ENCODE measurements at places on chromosomes 3 and 15.

DNA sequence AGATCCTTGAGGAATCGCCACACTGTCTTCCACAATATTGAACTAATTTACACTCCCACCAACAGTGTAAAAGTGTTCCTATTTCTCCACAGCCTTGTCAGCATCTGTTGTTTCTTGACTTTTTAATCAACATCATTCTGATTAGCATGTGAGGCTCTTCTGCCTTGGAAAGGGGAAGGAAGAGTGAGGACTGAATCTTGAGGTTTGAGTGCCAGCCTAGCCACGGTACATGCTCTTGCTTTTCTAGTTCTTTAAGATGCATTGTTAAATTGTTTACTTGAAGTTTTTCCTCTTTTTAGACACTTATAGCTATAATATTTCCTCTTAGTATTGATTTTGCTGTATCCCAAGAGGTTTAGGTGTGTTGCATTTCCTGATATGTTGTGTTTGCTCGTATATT is 596.1 kb downstream of the OTOL1 start:
- no peak for DNase-seq

- DNase-seq = no peak
These were observed 38.1 kb upstream of the PTX3 start for GRCh38 chr3:157398598-157398997.

GRCh38 chr3:172309741-172310427 is 138.4 kb downstream of the GHSR start:
- DNase-seq = no peak

DNA sequence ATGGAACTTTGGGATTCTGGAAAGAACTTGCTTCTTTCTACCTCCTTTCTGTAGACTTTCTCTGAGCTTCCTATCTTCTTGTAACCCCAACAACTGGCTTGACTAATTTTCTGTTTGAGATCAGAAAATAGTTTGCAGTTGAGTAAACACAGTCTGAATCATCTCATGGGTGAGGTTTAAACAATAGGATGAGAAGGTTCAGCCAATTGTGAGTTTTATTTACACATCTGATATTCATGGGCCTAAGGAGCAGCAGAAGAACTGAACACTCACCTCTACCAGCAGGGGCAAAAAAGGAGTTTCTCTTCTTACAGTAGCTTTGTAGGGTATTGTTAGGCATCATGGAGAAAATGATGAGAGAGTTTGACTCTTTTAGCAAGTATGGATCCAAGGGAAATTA is 54.2 kb downstream of the DTWD1 start:
- DNase-seq = no peak

GRCh38 chr3:157300981-157301663 is 135.5 kb upstream of the PTX3 start:
- DNase-seq = no peak

GRCh38 chr3:69164296-69164695 is 41.9 kb upstream of the LMOD3 start:
- no peak for DNase-seq

GRCh38 chr3:22593638-22594037 is 609.5 kb upstream of the UBE2E2 start:
- DNase-seq = no peak

DNA sequence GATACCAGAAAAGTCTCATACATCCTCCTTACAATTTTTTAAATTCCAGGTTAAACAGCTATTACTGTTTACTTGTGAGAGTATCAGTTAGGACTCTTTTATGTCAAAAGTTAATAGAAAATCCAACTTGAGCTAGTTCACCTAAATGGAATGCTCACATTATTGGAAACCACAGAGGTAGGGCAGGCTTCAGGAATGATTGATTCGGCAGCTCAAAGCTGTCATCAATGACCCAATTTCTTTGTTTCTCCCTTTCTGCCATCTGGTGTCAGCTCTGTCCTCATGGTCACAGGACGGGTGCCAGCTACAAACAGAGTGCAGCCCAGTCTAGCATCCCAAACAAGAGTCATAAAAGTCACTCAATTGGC is 32.2 kb downstream of the CFAP20DC start:
- DNase-seq = no peak

DNA sequence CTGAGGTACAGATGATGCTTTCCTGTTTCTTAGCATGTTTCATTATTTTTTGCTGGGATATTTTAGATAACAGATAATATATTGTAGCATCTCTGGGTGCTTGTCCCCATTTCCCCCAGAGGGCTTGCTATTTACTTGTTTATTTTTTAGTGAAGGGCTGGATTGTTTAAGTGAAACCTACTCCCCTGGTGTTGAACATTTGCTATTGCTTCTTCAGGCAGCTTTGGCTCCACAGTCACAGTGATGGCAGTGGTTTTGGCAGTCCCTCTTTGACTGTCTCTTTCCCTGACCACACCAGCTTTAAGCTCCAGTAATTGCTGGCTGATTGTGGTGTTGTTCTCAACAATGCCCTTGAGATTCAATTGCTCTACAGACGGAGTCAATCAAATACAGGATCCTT is 128.9 kb downstream of the KLF13 start:
- DNase-seq = no peak

DNA sequence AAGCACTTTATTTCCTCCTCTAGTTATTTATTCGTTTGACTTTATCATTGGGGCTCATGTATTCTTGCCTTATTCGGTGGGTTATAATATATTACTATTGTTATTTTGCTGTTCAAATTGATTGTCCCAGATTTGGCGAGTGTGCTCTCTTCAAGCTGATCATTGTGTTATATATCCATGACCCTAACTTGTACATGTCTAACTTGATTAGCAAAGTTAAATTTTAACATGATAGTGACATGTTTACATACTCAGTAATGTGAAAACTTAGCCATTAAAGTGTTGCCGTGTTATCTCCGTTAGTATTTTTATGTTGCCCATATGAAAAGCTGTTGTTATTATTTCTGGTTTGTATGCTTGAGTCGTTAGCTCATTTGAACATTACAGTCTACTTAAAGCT is 327.9 kb downstream of the PTPRG start:
- DNase-seq = no peak

DNA sequence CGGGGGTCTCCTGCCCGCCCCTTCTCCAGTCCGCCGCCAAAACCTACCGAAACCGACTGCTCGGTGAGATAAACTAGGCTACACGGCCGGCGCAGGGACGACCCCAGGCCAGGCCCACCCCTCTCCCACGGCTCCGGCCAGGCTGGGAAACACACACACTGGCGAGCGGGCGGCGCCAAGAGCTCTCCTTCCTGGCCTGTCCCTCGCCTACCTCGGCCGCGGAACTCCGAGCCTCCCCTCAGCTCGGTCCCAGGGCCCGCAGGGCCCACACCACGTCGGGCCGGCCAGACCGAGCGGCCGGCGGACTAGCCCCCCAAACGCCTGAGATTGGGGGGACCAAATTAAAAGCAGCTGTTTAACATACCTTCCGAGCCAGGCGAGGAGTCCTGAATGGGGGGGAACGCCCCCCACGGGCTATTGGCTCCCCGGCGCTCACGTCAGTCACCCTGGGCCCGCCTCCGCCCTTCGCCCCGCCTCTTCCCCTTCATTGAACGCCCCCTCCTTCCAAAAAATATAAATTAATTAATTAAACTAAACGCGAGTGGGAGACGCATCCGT is 4.0 kb upstream of the SIN3A start:
- peak; percentile 41 for DNase-seq

- DNase-seq = no peak
These were observed 117.2 kb downstream of the GOLIM4 start for GRCh38 chr3:167978486-167978885.

DNA sequence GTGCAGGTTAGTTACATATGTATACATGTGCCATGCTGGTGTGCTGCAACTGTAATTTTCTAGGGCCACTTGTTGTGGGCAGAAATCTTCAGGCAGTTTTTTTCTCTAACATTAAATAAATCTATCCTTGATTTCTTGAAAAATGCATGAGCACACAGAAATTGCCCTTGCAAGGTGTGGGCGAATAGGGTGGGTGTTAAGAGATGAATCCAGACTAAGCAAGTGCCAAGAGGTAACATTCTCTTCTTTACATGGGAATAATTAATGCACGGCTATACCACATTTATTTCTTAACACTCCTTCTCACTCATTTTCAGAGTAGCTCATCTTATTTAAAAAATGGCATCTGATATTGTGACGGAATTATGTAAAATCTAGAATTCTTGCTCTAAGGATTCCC is 719.6 kb downstream of the AGBL1 start:
- no peak for DNase-seq

DNA sequence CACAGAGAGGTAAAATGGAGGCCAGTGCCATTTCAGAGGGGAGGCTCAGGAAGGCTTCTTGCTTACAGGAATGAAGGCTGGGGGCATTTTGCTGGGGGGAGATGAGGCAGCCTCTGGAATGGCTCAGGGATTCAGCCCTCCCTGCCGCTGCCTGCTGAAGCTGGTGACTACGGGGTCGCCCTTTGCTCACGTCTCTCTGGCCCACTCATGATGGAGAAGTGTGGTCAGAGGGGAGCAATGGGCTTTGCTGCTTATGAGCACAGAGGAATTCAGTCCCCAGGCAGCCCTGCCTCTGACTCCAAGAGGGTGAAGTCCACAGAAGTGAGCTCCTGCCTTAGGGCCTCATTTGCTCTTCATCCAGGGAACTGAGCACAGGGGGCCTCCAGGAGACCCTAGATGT is 39.9 kb downstream of the MESD start:
- no peak for DNase-seq

GRCh38 chr3:69439643-69440270 is 53.9 kb upstream of the FRMD4B start:
- DNase-seq = no peak

GRCh38 chr3:71523628-71524027 is 59.9 kb downstream of the FOXP1 start:
- no peak for DNase-seq

- no peak for DNase-seq
These were observed 55.6 kb upstream of the LRTM1 start for GRCh38 chr3:54983266-54984099.

DNA sequence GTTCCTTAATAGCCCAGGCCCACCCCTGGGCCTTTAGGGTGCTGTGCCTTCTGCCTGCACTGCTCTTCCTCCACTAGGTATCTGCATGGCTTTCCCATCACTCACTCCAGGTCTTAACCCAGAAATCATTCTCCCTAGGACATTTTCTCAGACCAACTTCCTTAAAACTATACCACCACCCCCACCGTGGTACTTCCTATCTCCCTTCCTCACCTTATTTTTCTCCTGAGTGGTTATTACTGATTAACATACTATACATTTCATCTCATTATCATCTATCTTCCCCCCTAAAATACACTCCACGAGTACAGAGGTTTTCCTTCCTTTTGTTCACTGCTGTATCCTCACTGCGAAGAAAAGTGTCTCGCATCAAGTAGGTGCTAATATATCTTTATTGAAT is 115.2 kb downstream of the ANO10 start:
- DNase-seq = no peak

DNA sequence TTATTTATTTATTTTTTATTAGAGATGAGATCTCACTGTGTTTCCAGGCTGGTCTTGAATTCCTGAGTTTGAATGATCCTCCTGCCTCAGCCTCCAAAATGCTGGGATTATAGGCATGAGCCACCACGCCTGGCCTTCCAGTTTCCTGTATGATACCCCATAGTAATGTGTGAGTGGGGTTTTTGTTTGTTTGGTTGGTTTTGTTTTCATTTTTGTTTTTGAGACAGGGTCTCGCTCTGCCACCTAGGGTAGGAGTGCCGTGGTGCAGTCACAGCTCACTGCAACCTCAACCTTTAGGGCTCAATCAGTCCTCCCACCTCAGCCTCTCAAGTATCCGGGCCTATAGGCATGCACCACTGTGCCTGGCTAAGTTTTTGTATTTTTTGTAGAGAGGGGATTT is 30.9 kb downstream of the GOLM2 start:
- DNase-seq = no peak

- no peak for DNase-seq
These were observed 43.5 kb upstream of the BDH1 start for GRCh38 chr3:197599089-197599765.

GRCh38 chr3:171323938-171324536 is 136.2 kb downstream of the TNIK start:
- peak; percentile 77 for DNase-seq

DNA sequence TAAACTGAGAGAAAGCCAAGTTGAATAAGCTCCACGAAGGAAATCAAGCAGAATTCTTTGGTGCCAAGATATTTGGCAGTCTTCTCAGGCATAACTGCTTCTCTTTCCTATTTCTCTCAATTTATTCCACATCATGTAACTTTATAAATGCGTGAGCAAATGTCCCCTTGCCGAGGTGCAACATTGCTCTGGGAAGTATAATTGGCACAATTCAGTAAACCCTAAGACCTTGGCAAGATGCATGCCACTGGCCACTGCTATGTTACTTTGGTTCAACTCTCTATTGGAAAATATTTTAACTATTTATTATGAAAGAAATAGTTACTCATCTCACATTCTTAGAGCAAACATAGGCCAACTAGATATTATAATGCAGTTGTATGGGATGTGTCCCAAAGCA is 170.2 kb downstream of the SUCNR1 start:
- no peak for DNase-seq

- no peak for DNase-seq
These were observed 168.1 kb downstream of the EFHB start for GRCh38 chr3:19765954-19766353.

GRCh38 chr3:713006-713621 is 379.7 kb upstream of the CNTN6 start:
- no peak for DNase-seq

- peak; percentile 92 for DNase-seq
These were observed 82.7 kb upstream of the TCF12 start for GRCh38 chr15:56835718-56836171.

- no peak for DNase-seq
These were observed 2.1 kb downstream of the SH3GL3 start for GRCh38 chr15:83449250-83449671.

All from NCI-H446 (cell line).